ENCODE measurements at places on chromosomes 3 and 15.

DNA sequence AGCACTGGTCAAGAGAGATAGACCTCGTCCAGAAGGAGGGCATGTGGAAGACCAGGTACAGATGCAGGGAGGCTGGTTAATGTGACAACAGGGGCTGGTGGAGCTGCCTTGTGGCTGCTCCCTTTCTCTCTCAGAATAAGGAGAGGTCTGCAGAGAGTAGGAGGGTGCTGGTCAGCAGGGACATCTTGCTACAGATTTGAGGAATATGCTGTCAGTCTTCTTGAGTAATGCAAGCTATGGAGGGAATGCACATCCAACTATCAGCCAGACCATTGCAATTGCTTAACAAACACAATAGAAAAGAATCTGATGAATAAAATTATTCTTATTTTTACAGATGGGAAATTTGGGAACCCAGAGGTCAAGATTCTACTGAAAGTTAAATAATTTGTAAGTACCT lies 20.3 kb upstream of the SIAH2 start:
- H3K36me3 ChIP-seq = no peaks in the 10 kb centered on the region
- no peak overlapping the region for H3K4me3 ChIP-seq
- DNase-seq = no peak
- H3K27me3 ChIP-seq = no peaks in the 10 kb centered on the region
- no peak overlapping the region for H3K27ac ChIP-seq

GRCh38 chr3:162166543-162166942 lies 669.9 kb downstream of the OTOL1 start:
- peak; percentile 6 for DNase-seq
- H3K4me1 ChIP-seq = peaks cover 3% of the 10 kb centered on the region
- H3K27ac ChIP-seq = no peak overlapping the region
- no peaks in the 10 kb centered on the region for H3K36me3 ChIP-seq
- H3K4me3 ChIP-seq = no peak overlapping the region

DNA sequence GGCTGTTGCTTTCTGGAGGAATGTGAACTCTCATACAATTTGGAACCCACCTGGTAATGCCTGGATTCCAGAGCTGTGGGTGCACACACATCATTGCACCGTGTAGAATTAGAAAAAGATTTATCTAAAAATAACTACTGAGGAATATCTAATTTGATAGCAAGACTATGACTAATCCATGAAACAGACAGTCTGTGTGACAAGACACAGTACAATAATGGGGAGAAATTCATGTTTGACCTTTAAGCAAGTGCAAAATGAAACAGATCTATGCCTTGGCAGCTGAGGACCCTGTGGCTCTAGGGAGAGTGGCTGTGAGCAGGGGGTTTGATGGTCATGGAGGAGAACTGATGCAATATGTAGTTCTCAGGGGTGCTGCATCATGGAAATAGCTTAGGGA lies 7.9 kb upstream of the DOCK3 start:
- no peak overlapping the region for H3K27ac ChIP-seq
- no peaks in the 10 kb centered on the region for H3K36me3 ChIP-seq
- peaks cover 6% of the 10 kb centered on the region for H3K27me3 ChIP-seq
- no peak for DNase-seq
- H3K4me1 ChIP-seq = no peaks in the 10 kb centered on the region

GRCh38 chr3:154942827-154943226 lies 137.3 kb upstream of the MME start:
- no peaks in the 10 kb centered on the region for H3K4me1 ChIP-seq
- no peak for DNase-seq
- H3K27me3 ChIP-seq = no peaks in the 10 kb centered on the region
- H3K36me3 ChIP-seq = no peaks in the 10 kb centered on the region
- H3K27ac ChIP-seq = no peak overlapping the region

- H3K27ac ChIP-seq = peak overlapping the region; percentile 51
- H3K4me1 ChIP-seq = peaks cover 2% of the 10 kb centered on the region
- DNase-seq = no peak
- no peak overlapping the region for H3K4me3 ChIP-seq
- H3K36me3 ChIP-seq = no peaks in the 10 kb centered on the region
Observed at GRCh38 chr3:112364291-112364690, 31.3 kb downstream of the CD200 start.

DNA sequence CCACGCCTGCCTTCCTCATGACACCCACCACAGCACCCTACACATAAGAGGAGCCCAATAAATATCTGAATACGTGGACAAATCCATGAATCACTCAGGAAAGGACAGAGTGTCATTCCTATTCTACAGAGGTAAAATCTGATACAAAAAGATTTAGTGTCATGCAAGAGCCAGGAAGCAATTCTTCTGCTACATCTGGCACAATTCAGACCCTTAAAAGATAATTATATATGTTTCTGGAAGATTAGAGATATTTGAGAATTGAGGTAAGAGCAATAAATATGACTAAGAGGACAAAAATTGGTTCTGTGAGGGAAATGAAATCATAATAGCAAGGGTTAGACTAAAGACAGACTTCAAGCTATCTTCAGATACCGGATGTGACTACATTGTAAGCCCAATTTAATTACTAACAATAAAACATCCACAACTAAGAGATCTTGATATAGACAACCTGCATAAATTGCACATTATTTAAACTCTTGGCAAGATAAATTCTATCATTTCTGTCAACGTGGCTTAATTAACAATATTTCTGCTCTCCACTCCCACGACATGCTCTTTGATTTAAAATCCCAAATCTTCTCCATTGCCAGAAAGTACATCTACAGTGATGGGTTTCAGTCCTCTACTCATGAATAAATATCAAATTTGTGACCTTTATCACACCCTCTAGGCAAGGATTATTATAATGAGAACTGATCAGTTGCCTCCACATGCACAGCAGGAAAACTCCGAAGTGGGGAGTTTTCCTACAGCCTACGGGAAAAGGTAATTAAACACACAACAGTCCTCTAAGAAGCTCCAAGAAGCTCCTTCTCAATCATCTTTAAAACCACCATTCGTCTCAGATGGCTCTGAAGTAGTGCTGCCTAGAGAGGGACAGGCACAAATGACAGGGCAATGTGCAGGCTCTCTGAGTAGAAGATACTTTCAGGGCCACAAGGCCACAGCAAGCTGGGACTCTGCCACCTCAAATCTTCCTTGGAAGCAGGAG lies 32.6 kb downstream of the MB21D2 start:
- peak; percentile 62 for DNase-seq
- peak overlapping the region; percentile 91 for H3K27ac ChIP-seq
- H3K4me1 ChIP-seq = peaks cover 13% of the 10 kb centered on the region
- no peaks in the 10 kb centered on the region for H3K36me3 ChIP-seq

- no peaks in the 10 kb centered on the region for H3K4me1 ChIP-seq
- no peaks in the 10 kb centered on the region for H3K36me3 ChIP-seq
- H3K4me3 ChIP-seq = no peak overlapping the region
Observed at GRCh38 chr3:186700267-186700666, 16.9 kb upstream of the KNG1 start.

DNA sequence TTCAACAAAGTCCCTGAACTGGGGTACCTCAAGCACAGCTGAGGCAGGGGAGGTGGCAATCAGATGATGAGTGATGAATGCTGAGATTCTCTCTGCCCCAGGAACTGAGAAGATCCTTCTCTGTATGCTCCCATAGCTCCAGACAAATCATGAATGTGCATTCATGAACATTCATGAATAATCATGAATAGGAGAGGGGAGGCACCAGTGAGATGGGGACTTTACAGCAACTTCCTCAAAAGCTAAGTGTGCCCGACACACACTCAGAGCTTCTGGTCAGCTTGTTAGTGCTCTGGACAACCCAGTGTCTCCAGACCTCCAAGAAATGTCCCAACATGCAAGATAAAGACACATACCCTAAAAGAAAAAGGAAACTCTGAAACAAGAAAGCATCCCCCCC lies 24.3 kb downstream of the LRRC2 start:
- no peak for DNase-seq
- H3K36me3 ChIP-seq = peaks cover 4% of the 10 kb centered on the region
- no peak overlapping the region for H3K4me3 ChIP-seq
- peaks cover 13% of the 10 kb centered on the region for H3K4me1 ChIP-seq

GRCh38 chr3:195752546-195753331 lies 32.0 kb downstream of the MUC20 start:
- no peak overlapping the region for H3K4me3 ChIP-seq
- no peaks in the 10 kb centered on the region for H3K36me3 ChIP-seq
- H3K27ac ChIP-seq = no peak overlapping the region
- peaks cover 53% of the 10 kb centered on the region for H3K27me3 ChIP-seq
- peaks cover 2% of the 10 kb centered on the region for H3K4me1 ChIP-seq

DNA sequence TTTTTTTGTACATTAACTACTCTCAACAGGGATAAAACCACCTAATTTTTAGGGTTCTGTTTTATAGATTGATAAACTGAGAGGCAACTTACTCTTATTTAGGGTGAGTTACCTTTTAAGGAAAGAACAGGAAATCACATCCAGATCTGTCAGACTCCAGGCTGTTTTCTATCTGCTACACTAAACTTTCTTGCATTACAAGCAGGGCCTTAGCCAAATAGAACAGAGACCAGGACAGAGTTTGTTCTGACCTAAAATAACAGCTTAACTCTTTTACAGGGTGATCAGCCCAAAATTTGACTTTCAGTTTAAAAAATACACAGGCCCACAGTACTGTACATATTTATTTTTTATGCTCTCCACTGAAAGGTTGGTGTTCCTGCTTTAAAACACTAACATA lies 38.6 kb downstream of the SGO1 start:
- DNase-seq = no peak
- H3K4me3 ChIP-seq = no peak overlapping the region
- no peaks in the 10 kb centered on the region for H3K27me3 ChIP-seq
- no peaks in the 10 kb centered on the region for H3K4me1 ChIP-seq
- no peak overlapping the region for H3K27ac ChIP-seq

GRCh38 chr3:135072431-135072830 lies 277.4 kb downstream of the EPHB1 start:
- no peaks in the 10 kb centered on the region for H3K36me3 ChIP-seq
- H3K4me1 ChIP-seq = no peaks in the 10 kb centered on the region
- no peak overlapping the region for H3K27ac ChIP-seq

GRCh38 chr3:170037463-170038433 lies at the start of gene GPR160:
Gene GPR160 (plus strand): TSS chr3:170037995. CDS start chr3:170083973, 45,978 bp downstream.
- H3K36me3 ChIP-seq = no peaks in the 10 kb centered on the region
- DNase-seq = peak; percentile 22
- H3K4me1 ChIP-seq = peaks cover 12% of the 10 kb centered on the region
- H3K4me3 ChIP-seq = peak within 1 kb of the TSS; percentile 73
- peaks cover 66% of the 10 kb centered on the region for H3K27me3 ChIP-seq
- no peak within 1 kb of the TSS for H3K27ac ChIP-seq

DNA sequence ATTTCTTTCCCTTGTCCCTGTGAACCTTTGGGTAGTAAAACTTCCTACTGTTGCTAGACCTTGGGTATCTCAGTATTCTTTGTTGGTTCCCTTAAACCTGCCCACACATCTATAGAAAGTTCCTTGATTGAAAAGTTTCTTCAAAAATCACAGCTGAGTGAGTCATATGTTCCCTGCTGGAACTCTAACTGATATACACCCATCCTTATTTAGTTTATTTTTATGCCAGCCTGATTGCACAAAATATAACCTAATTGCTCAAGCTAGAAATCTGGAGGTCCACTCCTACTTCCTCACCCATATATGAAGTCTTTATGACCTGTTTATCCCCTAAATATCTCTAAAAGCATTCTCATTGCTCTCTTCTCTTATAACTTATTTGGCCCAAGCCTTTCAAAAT lies 13.7 kb upstream of the GJD2 start:
- H3K4me1 ChIP-seq = no peaks in the 10 kb centered on the region
- no peak for DNase-seq
- H3K4me3 ChIP-seq = no peak overlapping the region
- H3K27me3 ChIP-seq = peaks cover 20% of the 10 kb centered on the region
- no peak overlapping the region for H3K27ac ChIP-seq
- no peaks in the 10 kb centered on the region for H3K36me3 ChIP-seq

DNA sequence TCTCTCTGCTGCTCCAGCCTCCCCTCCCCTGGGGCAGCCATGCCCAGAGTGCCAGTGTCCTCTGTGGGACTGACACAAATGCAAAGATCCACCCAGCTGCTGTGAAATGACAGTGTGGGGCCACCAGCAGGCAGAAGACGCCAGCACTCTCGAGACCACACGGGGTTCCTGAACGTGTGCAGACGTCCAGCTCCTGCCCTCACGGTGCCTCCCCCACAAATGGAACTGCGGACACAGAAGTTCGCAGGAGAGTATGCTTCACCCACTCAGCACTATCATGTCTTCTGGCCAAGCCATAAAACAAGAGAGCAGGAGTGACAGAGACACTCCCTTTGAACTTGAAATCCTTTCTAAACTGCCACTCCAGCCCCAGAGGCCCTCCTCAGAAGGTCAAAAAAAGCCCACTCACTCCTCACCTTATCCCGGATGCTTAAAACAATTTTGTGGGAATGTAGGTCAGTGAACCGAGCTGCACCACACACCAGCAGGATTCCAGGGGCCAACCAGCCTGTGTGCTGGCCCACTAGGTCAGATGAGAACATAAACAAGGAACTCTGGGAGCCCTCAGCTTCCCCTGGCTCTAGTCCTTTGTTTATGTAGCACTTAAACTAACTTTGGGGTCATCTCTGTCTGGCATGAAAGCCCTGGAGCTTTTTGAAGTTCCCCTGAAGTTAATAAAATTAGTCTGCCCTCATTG lies 112.6 kb downstream of the DNAJB8 start:
- DNase-seq = peak; percentile 87
- H3K36me3 ChIP-seq = peaks cover 9% of the 10 kb centered on the region
- H3K4me3 ChIP-seq = no peak overlapping the region
- H3K27ac ChIP-seq = no peak overlapping the region

- H3K36me3 ChIP-seq = no peaks in the 10 kb centered on the region
- H3K4me3 ChIP-seq = no peak overlapping the region
- peak overlapping the region; percentile 18 for H3K27ac ChIP-seq
- no peaks in the 10 kb centered on the region for H3K27me3 ChIP-seq
Observed at GRCh38 chr3:197428952-197429351, 126.8 kb downstream of the BDH1 start.

- no peaks in the 10 kb centered on the region for H3K27me3 ChIP-seq
- no peak overlapping the region for H3K4me3 ChIP-seq
- peak; percentile 34 for DNase-seq
- H3K27ac ChIP-seq = no peak overlapping the region
Observed at GRCh38 chr3:76585794-76586392, 454.0 kb upstream of the ROBO2 start.

GRCh38 chr15:76258460-76258859 lies 52.8 kb downstream of the ETFA start:
- no peak for DNase-seq
- H3K36me3 ChIP-seq = peaks cover 61% of the 10 kb centered on the region
- no peaks in the 10 kb centered on the region for H3K27me3 ChIP-seq
- H3K27ac ChIP-seq = no peak overlapping the region

Data from mesenchymal stem cell (in vitro differentiated cells and primary cell).